Dermis blood vessel endothelial cell (primary cell): ENCODE measurements at places on chromosomes 12 and 14. TPM values are rescaled to one million over a fixed set of nuclear protein-coding genes. Genes with fewer than 3 reads are reported as not detected.

KLRD1 gene
- total RNA-seq = 0.19 and 0.34 TPM in 2 replicates

GALNT8 gene
- total RNA-seq = under 0.01 and 0.14 TPM in 2 replicates

TDRD9 gene
- total RNA-seq = 3.0 and 4.3 TPM in 2 replicates

TAS2R31 gene
- 3.8 and 6.8 TPM in 2 replicates for total RNA-seq

SMCO2 gene
- total RNA-seq = 0.23 and 0.34 TPM in 2 replicates

LHX5 gene
- 0.05 TPM in 1 of 2 replicates, not detected in the other for total RNA-seq

PTPRR gene
- total RNA-seq = 0.33 TPM in 1 of 2 replicates, not detected in the other

TOMM20L gene
- total RNA-seq = not detected in 2 replicates

DAO gene
- total RNA-seq = under 0.01 TPM in 1 of 2 replicates, not detected in the other

ALX1 gene
- not detected in 2 replicates for total RNA-seq

PLBD1 gene
- 0.34 and 1.4 TPM in 2 replicates for total RNA-seq

CPNE6 gene
- total RNA-seq = not detected in 2 replicates

SIX1 gene
- 0.17 TPM in 1 of 2 replicates, not detected in the other for total RNA-seq

ADAM21 gene
- 0.17 and 0.33 TPM in 2 replicates for total RNA-seq

PPP1R36 gene
- total RNA-seq = 0.68 and 1.3 TPM in 2 replicates

TMEM121 gene
- 4.6 and 11.7 TPM in 2 replicates for total RNA-seq

C3AR1 gene
- 0.09 TPM in 1 of 2 replicates, not detected in the other for total RNA-seq

CD163L1 gene
- total RNA-seq = 5.4 and 7.1 TPM in 2 replicates

NYNRIN gene
- 12.6 and 17.0 TPM in 2 replicates for total RNA-seq

VRTN gene
- total RNA-seq = not detected in 2 replicates

AKAP3 gene
- total RNA-seq = 0.85 and 2.4 TPM in 2 replicates

TCL1B gene
- not detected in 2 replicates for total RNA-seq

HOXC9 gene
- 0.28 and 0.68 TPM in 2 replicates for total RNA-seq

PPM1H gene
- total RNA-seq = 2.3 and 2.9 TPM in 2 replicates

RAB15 gene
- 9.5 and 10.4 TPM in 2 replicates for total RNA-seq
